ENCODE measurements at places on chromosomes 5 and 9. TPM values are rescaled to one million over a fixed set of nuclear protein-coding genes. Genes with fewer than 3 reads are reported as not detected.

- ATAC-seq, result no peak
Observed at GRCh38 chr5:39850291-39850690, 425.5 kb upstream of the DAB2 start.

GRCh38 chr5:53405396-53405795 lies 75.0 kb upstream of the FST start:
- no peak for ATAC-seq

- ATAC-seq, result no peak
Observed at GRCh38 chr5:93277051-93277450, 304.0 kb downstream of the NR2F1-AS1 start.

GRCh38 chr9:91082731-91083130 lies 279.0 kb downstream of the AUH start:
- ATAC-seq, result no peak

Gene CDH6
- 29.5 TPM for total RNA-seq

- ATAC-seq, result peak; percentile 55
Observed at GRCh38 chr9:98736226-98736625, 27.5 kb upstream of the GABBR2 start.

GRCh38 chr9:100082782-100083181 lies 16.0 kb downstream of the ERP44 start:
- no peak for ATAC-seq

- ATAC-seq, result no peak
Observed at GRCh38 chr5:172451771-172452197, 2.5 kb downstream of the SH3PXD2B start.

DNA sequence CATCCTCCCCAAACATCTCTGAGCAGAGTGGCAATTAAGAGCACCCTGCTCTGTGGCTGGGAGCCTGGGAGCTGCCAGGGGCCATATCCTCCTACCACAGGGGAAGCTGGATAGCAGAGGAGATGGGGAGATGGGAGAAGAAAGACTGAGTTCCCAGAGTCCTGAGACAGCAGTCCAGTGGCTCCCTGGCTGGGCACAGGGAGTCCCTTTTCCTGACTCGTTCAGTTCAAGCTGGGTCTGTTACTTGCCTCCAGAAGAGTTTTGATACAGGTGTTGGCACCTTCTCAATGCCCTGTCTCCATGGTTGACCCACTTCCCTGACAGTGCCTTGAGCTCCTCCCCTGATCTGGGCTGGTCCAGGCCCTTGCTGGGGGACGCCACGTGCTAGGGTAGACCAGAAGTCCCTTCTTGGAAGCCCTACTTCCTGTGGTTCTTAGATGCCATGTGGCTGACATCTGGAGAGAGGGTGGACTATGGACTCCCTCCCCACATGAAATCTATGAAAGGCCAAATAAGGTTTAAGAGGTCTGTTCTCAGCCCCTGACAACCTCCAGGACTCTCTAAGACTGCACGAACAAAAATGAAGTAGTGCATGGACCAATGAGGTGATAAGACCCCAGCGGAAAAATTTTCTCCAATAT lies 166.2 kb downstream of the AUH start:
- no peak for ATAC-seq

DNA sequence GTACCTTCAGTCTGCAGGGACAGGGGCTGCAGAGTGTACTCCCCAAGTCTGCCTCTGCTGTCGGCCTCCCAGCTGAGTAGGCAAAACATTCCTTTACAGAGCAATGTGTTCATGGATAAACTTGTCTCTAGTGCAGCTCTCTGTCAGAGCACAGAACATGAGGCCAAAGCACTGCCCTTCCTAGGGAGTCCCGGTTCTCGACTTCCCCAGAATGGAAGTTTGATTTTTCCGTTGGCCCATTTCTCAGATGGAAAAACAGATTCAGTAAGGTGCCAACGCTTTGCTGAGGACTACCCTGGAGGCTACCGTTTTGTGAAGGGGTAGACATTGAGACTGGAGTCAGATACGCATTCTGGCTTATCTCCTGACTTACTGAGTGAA lies 422 bp upstream of the TRIM32 start:
- peak; percentile 30 for ATAC-seq

DNA sequence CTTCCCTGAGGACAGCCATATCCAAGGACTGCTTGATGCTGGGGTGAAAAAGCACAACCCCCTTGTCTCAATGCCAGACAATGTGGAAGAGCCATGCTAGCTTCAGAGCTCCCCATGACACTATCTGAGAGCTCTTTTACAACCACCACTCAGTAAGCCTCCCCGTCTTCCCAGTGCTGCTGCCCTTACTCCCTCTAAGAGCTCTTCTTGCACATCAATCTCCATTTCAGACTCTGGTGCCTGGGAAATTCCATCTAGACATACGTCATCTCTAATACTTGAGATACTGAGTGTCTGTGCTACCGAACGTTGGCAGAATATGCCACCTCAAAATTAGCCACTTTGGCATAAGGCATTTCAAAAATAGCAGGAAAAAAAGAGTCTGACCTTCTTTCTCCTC lies 94.5 kb downstream of the EDIL3 start:
- ATAC-seq, result no peak

DNA sequence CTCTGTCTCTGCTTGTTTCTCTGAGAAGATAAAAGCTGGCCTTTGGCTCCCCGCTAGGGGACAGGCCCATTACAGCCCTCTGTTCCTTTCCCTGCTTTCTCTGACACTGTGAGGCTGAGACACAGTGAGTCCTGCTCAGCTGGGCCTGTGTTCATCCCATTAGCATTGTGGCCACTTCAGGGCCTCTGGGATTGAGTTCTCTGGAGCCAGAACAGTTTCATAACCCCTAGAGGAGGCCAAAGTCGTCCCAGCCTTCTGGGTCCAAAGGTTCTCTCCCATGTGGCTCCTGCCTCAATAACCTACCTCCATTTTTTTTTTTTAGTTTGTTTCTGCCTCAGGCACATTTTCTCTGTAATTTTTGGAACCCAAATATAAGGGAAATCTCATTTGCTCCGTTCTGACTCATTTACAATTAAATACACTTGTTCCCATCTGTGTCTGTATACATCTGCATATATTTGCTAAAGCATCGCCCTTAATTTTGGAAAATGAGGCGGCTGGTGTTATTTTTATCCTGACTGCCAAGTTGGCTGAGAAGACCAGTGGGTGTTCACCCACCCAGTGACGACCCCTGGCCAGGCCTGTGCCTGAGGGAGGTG lies 27.3 kb upstream of the CTNNA1 start:
- peak; percentile 92 for ATAC-seq

- no peak for ATAC-seq
Observed at GRCh38 chr9:137194388-137194787, 5.9 kb downstream of the SSNA1 start.

Gene PTGDS
- total RNA-seq, result 184 TPM

Gene CARD9
- 1.5 TPM for total RNA-seq

Gene IL31RA
- total RNA-seq, result not detected

Gene NAIP
- 18.6 TPM for total RNA-seq

Gene ABLIM3
- 1.4 TPM for total RNA-seq

- ATAC-seq, result no peak
Observed at GRCh38 chr5:38373743-38374142, 115.4 kb downstream of the EGFLAM start.

Gene ADRA1B
- total RNA-seq, result 0.83 TPM

DNA sequence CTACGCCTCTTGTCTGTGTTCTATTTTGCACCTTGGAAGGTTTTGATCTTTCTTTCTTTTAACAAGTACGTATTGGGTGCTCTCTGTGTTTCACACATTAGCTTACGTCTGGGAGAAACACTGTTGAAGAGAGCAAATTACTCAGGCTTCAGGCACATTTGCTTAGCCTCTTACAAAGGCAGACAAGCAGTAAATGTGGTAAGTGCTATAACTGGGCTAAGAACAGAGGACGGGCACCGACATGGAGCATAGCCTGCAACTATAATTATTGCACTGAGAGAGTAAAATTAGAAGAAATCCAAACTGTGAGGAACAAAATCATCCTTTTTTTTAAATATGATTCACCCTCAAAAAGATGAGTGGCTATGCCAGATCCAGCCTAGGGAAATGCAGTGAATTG lies 9.4 kb upstream of the PARP8 start:
- ATAC-seq, result no peak

Gene NSUN2
- 27.1 TPM for total RNA-seq

GRCh38 chr9:136896027-136896426 lies 9.7 kb downstream of the TRAF2 start:
- no peak for ATAC-seq

Gene WNT8A
- not detected for total RNA-seq

Gene MARVELD2
- 0.05 TPM for total RNA-seq

- ATAC-seq, result no peak
Observed at GRCh38 chr5:111930905-111931461, 174.0 kb upstream of the NREP start.

Gene IRX1
- 21.0 TPM for total RNA-seq

DNA sequence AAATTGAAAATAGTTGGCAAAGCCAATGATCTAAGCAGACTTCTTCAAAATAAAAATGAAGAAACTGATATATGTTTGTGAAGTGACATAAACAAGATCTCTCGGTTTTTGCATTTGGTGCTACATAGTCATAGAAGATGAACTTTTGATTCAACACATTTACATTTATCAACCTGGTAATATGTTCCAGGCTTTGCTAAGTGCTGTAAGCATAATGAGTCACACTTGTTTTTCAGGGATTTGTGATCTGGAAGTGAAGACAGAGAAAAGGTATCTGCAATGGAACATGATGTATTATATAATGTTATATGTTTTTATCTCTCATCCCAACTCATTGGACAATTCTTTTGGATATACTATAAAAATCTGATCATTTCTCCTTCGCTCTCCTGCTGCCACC lies 801.4 kb downstream of the BRINP1 start:
- no peak for ATAC-seq
